ENCODE measurements at places on chromosomes 2 and 18.

DNA sequence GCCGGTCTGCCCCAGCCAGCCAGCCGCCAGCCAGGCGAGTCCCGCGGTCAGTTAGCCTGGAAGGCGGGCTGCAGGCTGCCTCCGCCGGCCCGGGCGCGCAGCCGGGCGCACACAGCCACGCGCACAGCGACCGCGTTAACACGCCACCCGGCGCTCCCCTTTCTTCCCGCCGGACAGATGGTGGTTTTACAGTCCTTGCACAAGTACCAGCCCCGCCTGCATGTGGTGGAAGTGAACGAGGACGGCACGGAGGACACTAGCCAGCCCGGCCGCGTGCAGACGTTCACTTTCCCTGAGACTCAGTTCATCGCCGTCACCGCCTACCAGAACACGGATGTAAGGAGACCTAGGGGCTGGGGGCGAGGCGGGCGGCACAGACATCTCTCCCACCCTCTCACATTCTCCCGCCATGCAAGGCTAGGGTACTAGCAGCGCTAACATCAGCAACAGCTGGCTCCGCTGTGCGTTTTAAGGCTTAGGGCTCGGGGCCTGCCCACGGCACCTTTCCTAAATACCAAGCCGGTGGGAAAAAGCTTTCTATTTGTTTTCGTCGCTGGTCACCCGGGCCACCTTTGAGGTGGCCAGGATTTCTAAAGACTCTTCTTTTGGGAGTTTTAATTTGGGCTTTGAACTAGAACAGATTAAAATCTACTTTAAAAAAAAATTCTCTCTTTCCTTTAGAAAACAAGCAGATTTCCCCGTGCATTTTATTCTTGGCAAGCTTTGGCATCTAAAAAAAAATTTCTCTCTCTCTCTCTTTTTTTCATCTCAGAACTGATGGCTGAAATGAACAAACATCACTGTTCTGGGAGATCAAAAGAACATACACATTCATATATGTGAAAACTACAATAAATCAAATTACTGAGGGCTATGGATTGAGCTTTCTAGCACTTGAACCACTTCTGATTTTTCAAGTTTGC is 2.9 kb downstream of the TBR1 start:
- peak; percentile 69 for DNase-seq

DNA sequence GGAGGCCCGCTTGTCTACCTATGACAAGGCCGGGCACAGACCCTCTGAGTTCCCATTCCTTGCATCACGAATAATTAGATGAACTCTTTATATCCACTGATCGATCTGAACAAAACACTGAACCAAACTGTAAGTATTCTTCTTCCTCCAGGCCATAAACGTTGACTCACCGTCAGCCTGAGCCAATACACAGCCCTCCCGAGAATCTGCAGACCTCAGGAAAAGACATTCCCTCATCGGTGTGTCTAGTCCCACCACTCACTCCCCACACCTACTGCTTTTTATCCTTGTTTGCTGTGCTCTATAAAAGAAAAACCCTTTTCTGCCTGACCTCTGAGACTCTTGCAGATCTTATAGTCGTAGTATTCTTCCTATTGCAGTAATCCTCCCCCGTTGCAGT is 41.0 kb downstream of the TMEM87B start:
- DNase-seq: no peak

DNA sequence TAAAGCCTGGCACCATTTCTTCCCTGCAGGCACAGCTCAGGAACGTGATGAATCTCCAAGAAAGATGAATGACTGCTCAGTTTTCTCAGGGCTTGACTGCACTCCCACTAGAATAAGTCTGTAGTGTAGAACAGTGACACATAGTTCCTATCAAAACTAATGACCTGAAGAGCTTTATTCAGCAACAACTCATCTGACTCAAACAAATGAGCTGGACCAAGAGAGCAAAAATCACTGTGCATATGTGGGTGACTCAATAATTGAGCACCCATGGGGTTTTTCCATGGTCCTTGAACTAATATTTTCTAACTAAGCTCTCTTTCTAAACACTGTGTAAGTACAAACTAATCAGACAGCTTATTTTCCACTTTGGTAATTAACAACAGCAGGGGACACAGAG is 61.1 kb upstream of the XDH start:
- no peak for DNase-seq

GRCh38 chr18:9612215-9612830 is 2.0 kb downstream of the PPP4R1 start:
- DNase-seq: no peak

DNA sequence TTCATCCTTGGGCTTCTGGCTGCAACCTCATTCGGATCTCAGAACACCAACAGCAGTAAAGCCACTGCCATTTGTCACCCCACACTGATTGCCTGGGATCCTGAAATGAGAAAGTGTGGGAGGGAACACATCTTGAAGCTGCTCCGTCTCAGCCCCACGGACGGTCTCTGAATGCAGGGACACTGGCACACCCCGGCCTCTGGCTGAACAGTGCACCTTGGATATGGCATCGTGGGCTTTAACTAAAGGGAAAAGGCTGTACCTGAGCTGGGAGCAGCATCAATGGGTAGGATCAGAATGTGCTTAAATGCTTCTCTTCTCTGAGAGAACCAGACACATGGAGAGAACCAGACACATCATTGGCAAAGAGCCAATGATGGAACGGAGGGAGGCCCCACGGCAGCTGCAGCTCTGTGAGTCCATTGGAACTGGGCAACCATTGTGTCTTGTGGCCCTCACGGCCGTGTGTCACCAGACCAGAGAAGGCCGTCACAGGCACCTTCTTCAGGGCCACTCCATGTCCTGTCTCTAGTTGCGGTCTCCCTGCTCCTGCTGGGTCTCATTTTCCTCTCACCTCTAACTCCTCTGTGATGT is 193.4 kb upstream of the MYT1L start:
- no peak for DNase-seq

- no peak for DNase-seq
Measured at GRCh38 chr2:100976061-100976460, 26.0 kb upstream of the RPL31 start.

DNA sequence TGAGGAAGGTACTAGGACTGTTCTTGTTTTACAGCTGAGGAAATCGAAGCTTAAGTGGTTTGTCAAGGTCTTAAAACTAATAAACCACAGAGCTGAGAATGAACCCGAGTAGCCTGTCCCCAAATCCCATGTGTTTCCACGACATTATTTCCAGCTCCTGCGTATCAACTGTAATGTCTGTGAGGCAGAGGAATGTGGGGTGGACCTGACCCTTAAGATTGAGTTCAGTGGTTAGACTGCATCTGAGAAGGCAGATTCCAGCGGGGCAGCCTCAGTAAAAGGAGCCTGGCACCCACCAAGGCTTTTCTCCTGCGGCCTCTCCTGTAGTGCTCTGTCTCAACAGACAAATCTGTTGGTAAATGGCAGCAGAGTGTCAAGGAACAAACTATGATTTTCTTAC is 81.9 kb upstream of the TMEM178A start:
- no peak for DNase-seq

- no peak for DNase-seq
Measured at GRCh38 chr2:2107627-2108026, 223.4 kb downstream of the MYT1L start.
